ENCODE measurements at places on chromosomes 5 and 9.

GRCh38 chr5:134069553-134069952, 44.9 kb upstream of the TCF7 start:
- DNase-seq, result no peak

DNA sequence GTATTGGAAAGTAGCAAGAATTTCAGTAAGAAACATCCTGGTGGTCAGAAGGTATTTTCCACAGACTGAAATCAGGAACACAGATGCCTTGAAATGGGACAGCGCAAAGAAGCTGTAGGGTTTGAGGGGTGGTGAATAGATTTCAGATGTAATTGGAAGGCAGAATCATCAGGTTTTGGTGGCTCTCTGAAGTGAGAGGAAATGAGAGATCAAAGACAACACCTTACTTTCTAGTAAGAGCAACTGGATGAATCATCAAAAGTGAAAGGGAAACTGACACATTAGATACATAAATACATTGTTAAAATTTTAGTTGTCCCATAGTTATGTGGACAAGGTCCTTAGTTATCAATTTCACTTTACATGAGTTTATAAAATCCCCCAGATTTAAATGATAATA, 188.2 kb upstream of the SLC27A6 start:
- no peak for DNase-seq

DNA sequence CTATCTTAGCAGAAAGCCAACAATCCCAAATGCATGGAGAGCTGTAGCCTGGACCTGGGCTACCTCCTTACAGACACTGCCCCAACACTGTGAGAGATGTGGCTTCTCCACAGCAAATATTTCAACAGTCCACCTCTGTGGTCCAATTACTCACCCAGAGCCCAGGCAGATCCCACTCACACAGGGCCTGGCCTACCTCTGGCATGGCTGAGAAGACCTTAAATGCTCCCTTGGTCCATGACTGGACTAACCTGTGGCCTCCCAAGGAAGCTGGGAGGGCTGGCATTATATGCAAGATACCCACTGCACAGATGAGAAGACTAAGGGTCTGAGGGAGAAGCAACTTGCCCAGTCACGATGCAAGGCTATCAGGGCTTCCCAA, 22.8 kb upstream of the SLC25A51 start:
- no peak for DNase-seq

DNA sequence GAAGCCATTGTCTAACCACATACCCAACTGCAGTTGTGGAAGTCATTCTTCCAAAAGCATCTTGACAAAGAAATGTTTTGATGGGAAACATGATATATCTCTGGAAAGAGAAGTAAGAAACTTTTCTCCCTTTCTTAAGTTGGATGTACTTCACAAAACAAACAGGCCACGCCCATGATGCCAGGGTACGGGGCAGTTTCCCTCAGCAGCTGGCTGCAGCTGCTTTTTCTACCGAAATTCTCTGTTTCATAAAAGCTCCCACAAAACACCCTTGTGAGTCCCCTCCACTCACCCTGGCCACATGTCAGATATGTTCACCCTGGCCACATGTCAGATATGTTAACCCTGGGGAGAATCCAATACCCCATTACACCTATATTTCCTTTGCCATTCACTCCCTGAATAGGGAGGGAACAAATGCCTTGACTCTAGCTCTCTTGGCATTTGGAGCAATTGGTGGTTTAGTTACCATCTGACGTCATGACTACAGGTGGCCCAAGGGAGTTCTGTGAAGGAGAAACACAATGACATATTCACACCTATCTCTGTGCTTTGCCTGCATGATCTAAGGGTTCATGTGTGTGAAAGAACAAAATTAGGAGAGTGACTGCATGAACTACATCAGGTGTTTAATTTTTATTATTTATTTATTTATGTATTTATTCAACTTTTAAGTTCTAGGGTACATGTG, 103.0 kb downstream of the AOPEP start:
- DNase-seq, result no peak

DNA sequence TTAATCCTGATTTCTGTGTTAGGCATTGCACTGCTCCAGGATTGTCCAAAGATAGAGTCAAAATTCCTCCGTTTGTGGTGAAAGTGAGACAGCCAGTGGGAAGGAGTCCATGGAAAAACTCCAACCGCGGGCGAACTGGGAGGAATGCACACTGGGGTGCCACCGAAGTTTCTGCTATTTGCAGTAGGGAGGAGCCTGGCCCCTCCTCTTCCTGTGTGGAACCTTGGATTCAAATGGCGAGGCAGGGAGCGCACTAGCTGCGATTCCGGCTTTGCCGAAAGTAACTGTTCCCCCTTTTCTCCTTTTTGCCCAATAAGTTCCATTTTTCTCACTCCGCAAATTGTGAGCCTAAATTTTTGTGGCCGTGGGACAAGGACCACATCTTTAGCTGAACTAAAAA, 9.3 kb downstream of the BAAT start:
- no peak for DNase-seq

- DNase-seq, result no peak
Observed at GRCh38 chr9:136944212-136944518, 373 bp downstream of the FBXW5 start.
